ENCODE measurements at places on chromosomes 2 and 18.

- no peak for DNase-seq
These were observed 2.0 kb downstream of the TMEM163 start for GRCh38 chr2:134716721-134717243.

DNA sequence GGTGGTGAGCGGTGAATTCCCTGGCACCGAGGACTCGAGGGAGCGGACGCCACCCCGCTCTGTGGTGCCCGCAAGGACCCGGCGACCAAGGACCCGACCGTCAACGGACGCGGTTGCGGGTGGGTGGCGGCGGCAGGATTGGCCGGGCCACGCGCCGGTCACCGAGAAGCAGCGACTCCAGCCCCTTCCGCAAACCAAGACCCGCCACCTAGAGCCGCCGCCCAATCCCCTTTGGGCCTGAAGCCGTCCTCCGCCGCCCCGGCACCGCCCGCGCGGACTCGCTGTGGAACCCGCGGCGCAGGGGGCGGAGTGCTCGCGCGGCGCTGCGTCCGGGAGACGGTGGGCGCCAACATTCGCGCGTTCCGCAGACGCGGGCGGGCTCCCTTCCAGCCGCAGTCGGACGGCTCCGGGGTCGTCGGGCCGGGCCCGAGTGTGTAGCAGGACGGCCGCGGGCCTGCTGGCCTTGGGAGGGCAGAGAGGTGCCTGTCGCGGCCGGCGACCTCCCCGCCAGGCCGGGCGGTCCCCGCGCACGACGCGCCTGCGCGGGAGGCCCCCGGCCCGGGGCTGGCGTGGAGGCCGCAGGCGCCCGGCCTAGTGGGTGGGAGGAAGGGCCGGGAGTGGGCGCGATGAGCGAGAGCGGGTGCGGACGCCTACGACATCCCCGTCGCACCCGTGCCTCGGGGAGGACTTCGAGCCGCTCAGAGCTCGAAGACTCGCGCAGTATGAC, at the start of the genes FAM228B and PFN4:
Gene FAM228B (plus strand): TSS at position 275 of the 727 bp plus-strand sequence. CDS start 893 bp downstream, outside the sequence.
Gene PFN4 (minus strand): TSS at position 140 of the 727 bp plus-strand sequence. CDS start 799 bp downstream, outside the sequence.
- DNase-seq, result peak; percentile 91

GRCh38 chr2:197079414-197079813, 152.9 kb upstream of the PGAP1 start:
- no peak for DNase-seq

GRCh38 chr2:74841641-74842040, 7.7 kb downstream of the HK2 start:
- DNase-seq, result no peak

DNA sequence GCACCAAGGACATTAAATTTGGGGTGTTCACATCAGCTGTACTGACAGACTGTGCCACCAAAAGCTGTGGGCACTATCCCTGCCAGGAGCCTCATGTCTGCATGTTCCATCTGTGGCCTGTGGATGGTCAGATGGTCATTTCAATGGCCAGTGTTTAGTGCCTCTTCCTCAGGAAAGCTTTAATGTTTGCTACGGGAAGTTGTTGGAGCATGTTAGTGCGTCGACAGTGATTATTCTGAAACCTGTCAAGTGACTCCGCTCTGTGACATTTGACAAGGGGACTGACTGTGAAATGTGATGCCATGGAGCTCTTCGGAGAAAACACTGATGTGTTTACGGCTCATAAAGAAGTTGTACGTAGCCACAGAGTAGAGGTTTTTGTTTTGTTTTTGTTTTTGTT, 18.7 kb upstream of the RGPD4 start:
- DNase-seq, result no peak

GRCh38 chr18:12377556-12378197, 650 bp upstream of the AFG3L2 start:
- DNase-seq, result no peak
